Breast epithelium (tissue), 4 donors: ENCODE measurements at places on chromosomes 6 and 20.

- peaks cover 9% of the 10 kb centered on the region for H3K27me3 ChIP-seq
- peak within 1 kb of the TSS; percentile 75 for H3K4me3 ChIP-seq
- no peaks in the 10 kb centered on the region for H3K36me3 ChIP-seq
- peaks cover 7% of the 10 kb centered on the region for H3K4me1 ChIP-seq
Observed at GRCh38 chr6:166308033-166308768, at the start of gene PRR18. Gene PRR18 (minus strand): TSS chr6:166308392. CDS start chr6:166308142, 250 bp downstream.

GRCh38 chr6:161217628-161218027 is 56.2 kb downstream of the AGPAT4 start:
- H3K27ac ChIP-seq: no peak overlapping the region
- no peaks in the 10 kb centered on the region for H3K4me1 ChIP-seq
- DNase-seq: no peak
- no peaks in the 10 kb centered on the region for H3K27me3 ChIP-seq
- H3K4me3 ChIP-seq: no peak overlapping the region

DNA sequence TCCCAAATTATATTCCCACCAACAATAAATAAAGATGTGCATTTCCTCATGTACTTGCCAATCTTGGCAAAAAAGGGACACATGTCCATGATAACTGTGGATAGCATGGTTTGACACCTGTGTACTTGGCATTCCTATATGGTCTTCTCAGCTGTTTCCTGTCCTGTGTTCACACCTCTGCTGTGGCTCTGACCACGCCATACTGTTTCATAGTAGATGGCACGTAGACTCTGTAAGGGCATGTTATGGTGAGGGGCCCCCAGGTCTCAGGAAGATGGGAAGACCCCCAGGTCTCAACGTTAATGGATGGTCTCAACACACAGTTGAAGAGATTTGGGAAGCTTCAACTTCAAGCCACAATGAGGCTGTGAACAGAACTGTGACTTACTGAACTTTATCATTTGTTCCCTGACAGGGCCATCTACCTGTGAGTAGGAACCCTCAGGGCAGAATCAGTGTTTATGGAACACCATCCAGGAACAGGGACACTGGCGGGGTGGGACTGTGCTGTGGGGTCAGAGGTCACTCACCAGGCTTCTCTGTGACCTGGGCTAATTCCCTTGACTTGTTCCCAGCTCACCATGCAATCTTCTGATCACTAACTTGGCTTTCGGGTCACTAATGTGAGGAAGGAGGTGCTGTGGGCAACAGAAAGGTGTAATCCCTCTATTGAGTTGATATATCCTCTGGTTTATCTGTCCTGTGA is 11.8 kb downstream of the ZBTB24 start:
- no peak overlapping the region for H3K4me3 ChIP-seq
- no peaks in the 10 kb centered on the region for H3K4me1 ChIP-seq
- no peaks in the 10 kb centered on the region for H3K27me3 ChIP-seq

GRCh38 chr6:54273214-54273820 is 34.9 kb upstream of the TINAG start:
- no peaks in the 10 kb centered on the region for H3K4me1 ChIP-seq
- DNase-seq: no peak
- H3K27me3 ChIP-seq: no peaks in the 10 kb centered on the region

DNA sequence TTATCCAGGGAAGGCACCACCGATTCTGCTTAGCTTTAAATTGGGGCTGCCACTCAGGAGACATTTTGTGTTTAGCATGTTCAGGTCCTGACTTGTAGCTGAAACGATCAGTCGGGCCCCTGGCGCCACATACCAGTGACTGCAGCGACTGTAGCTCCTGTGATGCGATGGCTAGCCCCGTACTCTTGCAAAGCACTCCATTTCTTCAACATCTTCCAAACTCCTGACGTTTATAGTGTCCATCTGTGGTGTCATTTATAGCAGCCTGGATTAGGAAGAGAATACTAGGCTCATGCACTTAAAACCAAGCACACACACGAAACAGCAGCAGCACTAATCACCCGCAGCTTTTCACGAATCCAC is 13.0 kb downstream of the POU3F2 start:
- DNase-seq: no peak
- no peak overlapping the region for H3K27ac ChIP-seq
- H3K4me3 ChIP-seq: no peak overlapping the region
- H3K27me3 ChIP-seq: peaks cover 68% of the 10 kb centered on the region

DNA sequence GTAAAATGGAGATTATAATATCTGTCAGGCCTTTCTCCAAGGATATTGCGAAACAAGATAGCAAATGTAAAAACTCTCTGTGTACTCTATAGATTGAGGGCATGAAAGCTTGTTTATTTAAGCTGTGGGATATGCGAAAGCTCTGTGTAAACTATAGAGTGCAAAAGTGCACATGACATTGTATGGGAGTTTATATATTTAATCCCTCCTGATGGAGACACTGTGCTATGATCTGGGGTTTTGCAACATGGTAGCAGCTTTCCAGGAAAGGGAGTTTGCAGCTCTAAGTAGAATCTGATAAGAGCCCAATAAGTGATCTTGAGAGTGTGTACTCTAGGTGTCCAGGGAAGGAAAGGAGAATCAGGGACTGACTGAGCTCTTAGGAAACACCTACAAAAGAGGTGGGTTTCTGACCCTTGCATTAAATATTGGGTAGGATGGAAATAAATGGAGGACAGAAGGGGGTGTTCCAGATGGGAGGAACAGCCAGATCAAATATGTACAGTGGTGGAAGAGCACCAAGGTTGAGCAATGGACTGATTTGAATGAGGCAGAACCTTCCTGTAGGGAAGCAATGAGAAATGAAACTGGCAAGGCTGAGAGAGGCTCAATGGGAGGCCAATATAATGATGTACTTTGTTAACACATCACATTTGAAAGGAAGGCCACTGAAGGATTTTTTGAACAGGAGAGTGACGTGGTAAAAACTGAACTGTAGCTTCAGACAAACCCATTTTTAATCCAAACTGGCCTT is 450.1 kb downstream of the GJA1 start:
- no peaks in the 10 kb centered on the region for H3K27me3 ChIP-seq
- no peaks in the 10 kb centered on the region for H3K4me1 ChIP-seq
- no peak for DNase-seq
- no peak overlapping the region for H3K4me3 ChIP-seq
- no peak overlapping the region for H3K27ac ChIP-seq

GRCh38 chr6:73817253-73817652 is 121.2 kb downstream of the CD109 start:
- H3K27me3 ChIP-seq: no peaks in the 10 kb centered on the region
- no peaks in the 10 kb centered on the region for H3K4me1 ChIP-seq
- no peak overlapping the region for H3K27ac ChIP-seq
- no peaks in the 10 kb centered on the region for H3K36me3 ChIP-seq
- H3K4me3 ChIP-seq: no peak overlapping the region
- no peak for DNase-seq

- H3K4me1 ChIP-seq: no peaks in the 10 kb centered on the region
- no peak overlapping the region for H3K27ac ChIP-seq
- no peak for DNase-seq
- H3K36me3 ChIP-seq: no peaks in the 10 kb centered on the region
- H3K27me3 ChIP-seq: no peaks in the 10 kb centered on the region
Observed at GRCh38 chr6:166286839-166287271, 21.3 kb downstream of the PRR18 start.

- no peaks in the 10 kb centered on the region for H3K4me1 ChIP-seq
- H3K27me3 ChIP-seq: no peaks in the 10 kb centered on the region
- DNase-seq: no peak
- no peak overlapping the region for H3K27ac ChIP-seq
Observed at GRCh38 chr20:35129647-35130069, 17.5 kb downstream of the EDEM2 start.

- no peaks in the 10 kb centered on the region for H3K4me1 ChIP-seq
- no peak overlapping the region for H3K27ac ChIP-seq
- H3K36me3 ChIP-seq: no peaks in the 10 kb centered on the region
- no peak overlapping the region for H3K4me3 ChIP-seq
Observed at GRCh38 chr6:37483252-37483901, 16.3 kb downstream of the CCDC167 start.

DNA sequence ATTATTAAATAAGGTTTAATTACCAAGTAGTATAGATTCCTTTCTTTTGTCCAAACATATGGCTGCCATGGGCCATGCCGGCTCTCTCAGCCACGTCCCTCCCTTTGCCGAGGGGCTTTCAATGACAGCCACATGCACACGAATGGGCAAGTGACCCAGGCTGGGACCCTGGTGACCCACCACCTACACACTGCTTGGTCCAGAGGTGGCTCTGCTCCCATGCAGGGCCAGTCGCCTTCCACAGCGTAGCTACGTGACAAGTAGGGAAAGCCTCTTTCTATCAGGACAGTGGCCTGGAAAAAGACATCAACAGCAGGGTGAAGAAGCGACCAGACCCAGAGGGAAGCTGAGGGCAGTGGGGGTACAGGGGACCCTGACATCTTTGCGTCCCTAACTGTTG is 152.8 kb upstream of the CST7 start:
- no peaks in the 10 kb centered on the region for H3K4me1 ChIP-seq
- no peak for DNase-seq
- H3K27ac ChIP-seq: no peak overlapping the region
- H3K4me3 ChIP-seq: no peak overlapping the region
- no peaks in the 10 kb centered on the region for H3K36me3 ChIP-seq

GRCh38 chr6:158760618-158761250 is 58.4 kb downstream of the EZR start:
- H3K4me3 ChIP-seq: no peak overlapping the region
- no peaks in the 10 kb centered on the region for H3K36me3 ChIP-seq
- no peaks in the 10 kb centered on the region for H3K4me1 ChIP-seq
- DNase-seq: no peak

GRCh38 chr6:34202329-34203201 is 34.1 kb upstream of the HMGA1 start:
- DNase-seq: no peak
- no peaks in the 10 kb centered on the region for H3K27me3 ChIP-seq
- no peak overlapping the region for H3K4me3 ChIP-seq
- no peak overlapping the region for H3K27ac ChIP-seq
- no peaks in the 10 kb centered on the region for H3K36me3 ChIP-seq

DNA sequence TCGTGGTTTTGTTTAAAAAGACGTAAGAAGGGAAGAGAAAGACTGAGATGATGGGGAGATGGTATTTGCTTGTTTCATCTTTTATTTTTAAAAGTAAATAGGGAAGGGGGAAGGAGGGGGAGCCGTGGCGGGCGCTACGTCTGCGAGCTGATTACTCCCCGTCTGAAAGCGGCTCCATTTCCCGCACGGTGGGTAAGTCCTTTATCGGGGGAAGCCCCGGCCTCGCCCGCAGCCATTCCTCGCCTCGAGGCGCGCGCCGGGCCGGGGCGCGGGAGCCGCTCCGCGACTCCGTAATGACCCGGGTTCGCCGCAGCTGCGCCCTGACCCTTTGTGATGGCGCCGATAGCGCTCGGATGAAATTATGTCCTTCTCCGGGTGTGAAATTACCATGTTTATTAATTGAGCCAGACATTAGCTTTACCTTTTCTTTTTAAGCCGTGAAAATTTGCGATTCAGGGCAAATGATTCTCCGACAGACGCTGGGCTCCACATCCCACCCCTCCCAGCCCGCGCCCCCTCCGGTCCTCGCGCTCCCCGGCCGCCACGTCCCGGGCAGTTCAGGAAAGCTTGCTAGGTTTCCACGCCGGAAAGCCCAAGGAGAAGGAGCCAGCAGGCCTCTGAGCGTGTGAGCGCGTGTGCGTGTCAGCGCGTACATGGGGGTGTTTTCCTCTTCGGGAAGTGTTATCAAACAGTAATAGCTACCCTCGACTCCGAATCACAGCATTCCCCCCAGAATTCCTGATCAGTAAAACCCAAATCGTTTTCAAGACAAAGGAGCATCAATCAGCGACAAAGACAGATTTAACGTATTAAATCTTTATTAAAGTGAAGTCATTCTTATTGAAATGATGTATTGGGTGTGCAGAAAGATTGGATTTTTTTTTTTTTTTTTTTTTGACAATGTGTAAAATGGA is 30.0 kb downstream of the TFAP2A start:
- DNase-seq: no peak
- no peak overlapping the region for H3K27ac ChIP-seq
- no peaks in the 10 kb centered on the region for H3K36me3 ChIP-seq
- peaks cover 32% of the 10 kb centered on the region for H3K27me3 ChIP-seq
- no peaks in the 10 kb centered on the region for H3K4me1 ChIP-seq

GRCh38 chr6:43308101-43308989 is at the start of gene CRIP3:
Gene CRIP3 (minus strand): TSS chr6:43308826. CDS start chr6:43308792, 34 bp downstream.
- no peaks in the 10 kb centered on the region for H3K27me3 ChIP-seq
- H3K4me1 ChIP-seq: no peaks in the 10 kb centered on the region
- H3K36me3 ChIP-seq: no peaks in the 10 kb centered on the region

GRCh38 chr6:142881761-142882160 is 63.2 kb downstream of the HIVEP2 start:
- H3K27me3 ChIP-seq: no peaks in the 10 kb centered on the region
- H3K4me3 ChIP-seq: no peak overlapping the region
- no peak overlapping the region for H3K27ac ChIP-seq
- H3K36me3 ChIP-seq: no peaks in the 10 kb centered on the region
- H3K4me1 ChIP-seq: no peaks in the 10 kb centered on the region
- no peak for DNase-seq
